ENCODE measurements at places on chromosomes 11 and 22. TPM values are rescaled to one million over a fixed set of nuclear protein-coding genes. Genes with fewer than 3 reads are reported as not detected.

GRCh38 chr11:22558664-22559063 lies 67.0 kb downstream of the FANCF start:
- no peak overlapping the region for H3K27ac ChIP-seq
- DNase-seq, result no peak
- H3K27me3 ChIP-seq, result no peaks in the 10 kb centered on the region
- no peaks in the 10 kb centered on the region for H3K4me1 ChIP-seq
- no peaks in the 10 kb centered on the region for H3K36me3 ChIP-seq
- H3K4me3 ChIP-seq, result no peak overlapping the region

Gene CARD18
- total RNA-seq, result not detected

DNA sequence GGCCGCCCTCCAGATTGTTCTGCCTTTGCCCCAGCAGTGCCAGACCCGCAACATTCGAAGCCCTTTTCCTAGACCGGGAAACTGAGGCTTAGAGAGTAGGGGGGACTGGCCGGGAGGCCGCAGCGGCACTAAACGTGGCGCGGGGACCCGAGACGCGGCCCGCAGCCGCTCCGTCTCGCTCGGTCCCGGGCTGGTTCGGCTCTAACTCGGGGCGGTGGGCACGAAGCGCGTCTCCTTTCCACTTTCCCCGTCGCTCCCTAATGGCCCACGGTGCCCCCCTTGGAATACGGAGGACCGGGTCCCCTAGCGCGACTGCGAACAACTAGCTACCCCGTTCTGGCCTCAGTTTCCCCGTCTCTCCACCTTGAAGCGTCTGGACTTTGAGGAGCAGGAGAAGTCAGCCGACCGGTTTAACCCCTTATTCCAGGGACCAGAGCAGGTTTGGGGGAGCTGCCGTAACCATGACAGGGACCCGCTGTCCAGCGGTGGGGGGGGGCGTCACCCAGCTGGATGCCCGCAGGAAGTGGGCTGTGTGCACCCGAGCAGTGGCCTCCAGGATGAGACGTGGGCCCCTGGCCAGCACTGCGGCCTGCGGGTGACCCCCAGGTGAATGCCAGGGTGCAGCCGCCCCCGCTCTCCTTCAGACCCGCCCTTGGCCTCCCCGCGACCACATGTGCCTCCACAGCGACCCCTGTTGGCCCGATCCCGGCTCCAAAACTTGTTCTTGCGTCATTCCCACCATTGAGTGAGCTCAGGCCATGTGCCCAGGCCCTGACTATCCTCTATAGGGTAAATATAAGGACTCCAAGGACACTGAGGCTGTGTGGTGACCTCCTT lies 1.1 kb downstream of the CDC42EP1 start:
- H3K4me3 ChIP-seq, result peak overlapping the region; percentile 97
- peak overlapping the region; percentile 97 for H3K27ac ChIP-seq
- no peaks in the 10 kb centered on the region for H3K27me3 ChIP-seq
- DNase-seq, result peak; percentile 95

- H3K4me3 ChIP-seq, result no peak overlapping the region
- no peaks in the 10 kb centered on the region for H3K36me3 ChIP-seq
- no peaks in the 10 kb centered on the region for H3K27me3 ChIP-seq
- DNase-seq, result no peak
These were observed 37.2 kb downstream of the PPP6R3 start for GRCh38 chr11:68497761-68498160.

- no peak overlapping the region for H3K27ac ChIP-seq
- H3K27me3 ChIP-seq, result no peaks in the 10 kb centered on the region
- DNase-seq, result peak; percentile 64
- H3K4me1 ChIP-seq, result no peaks in the 10 kb centered on the region
- no peaks in the 10 kb centered on the region for H3K36me3 ChIP-seq
These were observed 12.0 kb downstream of the KCNQ1OT1 start for GRCh38 chr11:2687782-2688191.

Data from aorta (tissue), 5 donors.